T-cell (primary cell): ENCODE measurements at places on chromosomes 3 and 15. TPM values are rescaled to one million over a fixed set of nuclear protein-coding genes. Genes with fewer than 3 reads are reported as not detected.

DNA sequence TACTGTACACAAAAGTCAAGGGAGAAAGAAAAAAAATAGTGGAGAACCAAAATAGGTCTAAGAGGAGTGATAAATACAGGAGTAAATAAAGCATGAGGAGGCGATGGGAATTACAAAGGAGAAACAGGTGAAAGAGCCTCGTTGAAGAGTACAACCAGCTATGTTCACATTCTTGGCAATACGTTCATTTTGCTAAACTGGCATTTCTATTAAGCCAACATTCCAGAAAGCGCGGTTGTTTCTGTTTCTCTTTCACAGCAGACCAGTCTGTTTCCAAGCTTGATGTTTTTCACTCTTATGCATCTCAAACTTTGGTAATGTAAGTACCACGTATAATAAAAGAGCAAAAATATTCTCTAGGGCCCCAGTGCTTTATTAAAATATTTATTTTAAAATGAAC lies 74.5 kb downstream of the NSUN3 start:
- no peaks in the 10 kb centered on the region for H3K4me1 ChIP-seq
- H3K27ac ChIP-seq = no peak overlapping the region
- peaks cover 3% of the 10 kb centered on the region for H3K27me3 ChIP-seq

DNA sequence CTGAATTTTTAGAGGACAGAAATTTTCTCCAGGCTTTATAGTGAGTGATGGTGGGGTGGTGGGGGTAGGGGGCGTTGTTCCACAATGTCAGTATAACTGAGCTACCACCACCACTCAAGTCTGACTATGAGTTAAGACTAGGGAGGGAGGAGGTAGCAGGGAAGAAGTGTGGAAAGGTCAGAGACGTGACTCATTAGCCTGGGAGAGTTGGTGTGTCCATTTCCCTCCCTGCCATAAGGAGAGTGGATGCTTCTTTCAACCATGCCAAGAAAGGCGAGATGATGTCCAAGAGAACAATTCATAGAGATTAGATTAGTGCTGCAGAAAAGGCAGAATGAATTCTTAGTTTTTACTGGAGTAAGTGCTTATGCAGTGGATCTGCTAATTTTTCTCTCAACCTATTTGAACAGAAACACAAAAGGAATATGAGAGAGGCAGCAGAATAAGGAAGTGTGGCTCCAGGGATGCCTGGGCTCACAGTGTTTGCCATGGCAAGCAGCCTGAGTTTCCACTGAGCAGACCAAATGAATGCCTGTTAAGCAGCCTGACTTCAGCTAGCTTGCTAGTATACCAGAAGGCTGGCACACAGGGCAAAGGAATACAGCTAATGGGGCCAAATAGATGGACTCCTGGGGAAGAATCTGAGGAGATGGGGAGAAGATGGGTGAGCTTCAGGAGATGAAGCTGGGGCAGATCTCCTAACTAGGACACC lies 708.9 kb downstream of the NTRK3 start:
- H3K36me3 ChIP-seq = no peaks in the 10 kb centered on the region
- H3K27me3 ChIP-seq = no peaks in the 10 kb centered on the region
- H3K27ac ChIP-seq = no peak overlapping the region
- no peaks in the 10 kb centered on the region for H3K4me1 ChIP-seq

- H3K4me3 ChIP-seq = no peak overlapping the region
- no peak overlapping the region for H3K27ac ChIP-seq
- DNase-seq = no peak
- H3K36me3 ChIP-seq = no peaks in the 10 kb centered on the region
- no peaks in the 10 kb centered on the region for H3K27me3 ChIP-seq
Measured at GRCh38 chr15:90051874-90052273, 50.4 kb downstream of the IDH2 start.

DNA sequence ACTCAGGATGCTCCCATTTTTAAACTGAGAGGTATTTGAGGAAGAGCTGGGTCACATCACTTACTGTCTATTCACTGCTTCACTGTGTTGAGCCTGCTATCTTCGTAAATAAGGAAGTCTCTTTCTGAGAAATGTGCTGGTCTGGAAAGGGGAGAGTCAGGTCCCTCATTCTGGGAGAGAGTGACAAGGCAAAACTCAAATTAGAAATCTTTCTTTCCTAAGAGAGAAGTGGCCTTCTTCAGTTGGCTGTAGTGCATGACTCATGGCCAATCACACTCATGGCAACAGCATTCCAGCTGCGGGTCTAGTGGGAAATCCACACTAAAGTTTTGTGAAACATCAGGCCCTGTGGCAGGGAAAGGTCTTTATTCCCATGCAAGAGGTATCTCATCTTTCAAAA lies 11.5 kb upstream of the TIMP4 start:
- no peaks in the 10 kb centered on the region for H3K4me1 ChIP-seq
- DNase-seq = no peak
- no peak overlapping the region for H3K27ac ChIP-seq
- no peaks in the 10 kb centered on the region for H3K27me3 ChIP-seq
- H3K4me3 ChIP-seq = no peak overlapping the region
- H3K36me3 ChIP-seq = no peaks in the 10 kb centered on the region

- H3K27ac ChIP-seq = peak overlapping the region; percentile 83
- DNase-seq = no peak
- H3K36me3 ChIP-seq = no peaks in the 10 kb centered on the region
- H3K27me3 ChIP-seq = no peaks in the 10 kb centered on the region
- no peak overlapping the region for H3K4me3 ChIP-seq
- H3K4me1 ChIP-seq = peaks cover 74% of the 10 kb centered on the region
Measured at GRCh38 chr3:52240886-52241370, 2.0 kb upstream of the TWF2 start.

The GPR156 gene
- total RNA-seq = not detected

GRCh38 chr15:40282869-40283614 lies at the start of gene ANKRD63:
Gene ANKRD63 (minus strand): TSS chr15:40283064. CDS start chr15:40282586, 478 bp downstream.
- peaks cover 12% of the 10 kb centered on the region for H3K36me3 ChIP-seq
- peak; percentile 52 for DNase-seq
- H3K4me1 ChIP-seq = peaks cover 28% of the 10 kb centered on the region

The DLEC1 gene
- total RNA-seq = 17.8 TPM

The ULK4 gene
- total RNA-seq = 17.5 TPM

DNA sequence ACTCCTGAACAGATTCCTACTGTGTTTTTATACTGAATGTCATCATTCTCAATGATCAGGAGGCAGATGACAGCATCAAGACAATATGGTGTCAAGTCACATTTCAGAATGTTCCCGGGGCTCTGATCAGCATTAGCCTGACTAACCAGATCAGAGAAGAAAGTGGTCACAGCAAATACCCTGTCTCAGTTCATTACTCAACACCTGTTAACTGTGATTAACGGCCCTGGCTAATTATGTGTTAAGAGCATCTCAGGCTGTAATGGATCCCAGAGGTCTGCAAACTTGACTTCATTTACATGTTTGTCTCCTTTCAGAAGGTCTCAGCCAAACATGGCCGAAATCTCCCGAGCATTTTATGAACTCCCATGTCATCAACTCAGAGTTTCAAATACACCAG lies 833.7 kb downstream of the FHIT start:
- H3K4me1 ChIP-seq = no peaks in the 10 kb centered on the region
- H3K36me3 ChIP-seq = no peaks in the 10 kb centered on the region
- DNase-seq = no peak
- no peak overlapping the region for H3K4me3 ChIP-seq

DNA sequence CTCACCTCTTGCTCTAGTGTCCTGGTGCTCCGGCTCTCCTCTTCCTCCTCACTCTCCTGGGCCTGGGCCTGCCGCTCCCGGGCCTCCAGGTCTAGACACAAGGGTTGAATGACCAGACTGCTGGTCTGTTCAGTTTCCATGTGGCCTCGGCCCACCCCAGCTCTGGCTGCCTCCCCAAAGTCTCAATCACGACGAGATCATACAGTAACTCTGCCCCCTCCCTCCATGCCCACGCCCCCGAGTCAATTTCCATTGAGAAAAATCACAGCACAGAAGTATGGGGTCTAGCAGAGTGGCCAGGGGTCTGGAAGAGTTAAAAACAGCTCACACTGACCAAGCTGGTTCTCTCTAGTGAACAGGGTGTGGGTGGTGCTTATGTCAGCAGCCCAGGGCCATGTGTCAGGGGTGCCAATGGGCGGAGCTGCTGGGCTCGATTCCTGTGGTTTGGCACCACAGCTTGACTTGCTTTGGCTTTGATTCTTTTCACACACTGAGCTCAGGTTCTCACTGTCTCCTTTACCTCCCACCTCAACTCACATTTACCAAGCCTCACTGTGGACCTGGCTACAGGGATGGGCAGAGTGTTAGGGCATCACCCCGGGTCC lies 6.9 kb downstream of the C15orf62 start:
- H3K27me3 ChIP-seq = no peaks in the 10 kb centered on the region
- DNase-seq = peak; percentile 70
- peak overlapping the region; percentile 10 for H3K27ac ChIP-seq
- H3K36me3 ChIP-seq = peaks cover 14% of the 10 kb centered on the region
- no peak overlapping the region for H3K4me3 ChIP-seq
- H3K4me1 ChIP-seq = peaks cover 16% of the 10 kb centered on the region

The ETV5 gene
- total RNA-seq = not detected

DNA sequence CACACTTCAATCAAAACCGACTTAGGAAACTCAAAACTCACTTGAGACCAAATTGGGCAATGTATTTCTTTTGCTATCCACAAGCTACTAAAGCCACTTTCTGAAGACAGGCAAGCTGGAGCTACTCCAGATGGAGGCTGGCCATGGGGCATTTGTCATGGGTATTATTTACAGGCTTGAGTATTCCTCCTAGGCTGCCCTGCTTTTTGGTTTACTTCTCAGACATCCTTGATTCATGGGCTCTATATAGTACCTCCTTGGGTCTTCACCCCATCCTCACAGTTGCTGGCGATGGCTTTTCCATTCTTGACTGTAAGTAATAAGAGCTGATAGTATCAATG lies 18.6 kb upstream of the SYNM start:
- DNase-seq = no peak
- H3K27ac ChIP-seq = no peak overlapping the region
- no peaks in the 10 kb centered on the region for H3K27me3 ChIP-seq
- H3K36me3 ChIP-seq = no peaks in the 10 kb centered on the region

DNA sequence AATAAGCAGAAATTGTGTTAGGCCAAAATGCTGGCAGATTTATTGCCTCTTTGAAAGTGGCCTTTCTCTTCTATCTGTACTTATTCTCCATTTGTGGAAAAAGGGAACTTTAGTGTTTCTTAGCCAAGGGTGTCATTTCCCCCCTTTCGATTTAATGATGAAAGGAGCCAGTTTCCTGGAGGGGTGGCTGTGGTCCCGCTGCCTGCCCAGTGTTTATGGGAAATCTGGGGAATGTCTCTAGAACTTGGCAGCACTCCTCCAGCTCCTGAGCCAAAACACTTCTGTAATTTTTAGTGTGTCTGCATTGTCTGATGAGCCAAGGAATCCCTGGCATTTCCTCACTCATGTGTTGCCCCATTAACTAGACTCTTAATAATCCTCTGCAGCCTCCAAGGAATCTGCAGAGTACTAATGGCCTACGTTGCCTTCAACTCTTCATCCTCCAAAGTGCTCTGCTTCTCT lies 448.8 kb downstream of the GRM7 start:
- H3K27me3 ChIP-seq = no peaks in the 10 kb centered on the region
- no peak for DNase-seq
- H3K36me3 ChIP-seq = no peaks in the 10 kb centered on the region
- no peak overlapping the region for H3K4me3 ChIP-seq

DNA sequence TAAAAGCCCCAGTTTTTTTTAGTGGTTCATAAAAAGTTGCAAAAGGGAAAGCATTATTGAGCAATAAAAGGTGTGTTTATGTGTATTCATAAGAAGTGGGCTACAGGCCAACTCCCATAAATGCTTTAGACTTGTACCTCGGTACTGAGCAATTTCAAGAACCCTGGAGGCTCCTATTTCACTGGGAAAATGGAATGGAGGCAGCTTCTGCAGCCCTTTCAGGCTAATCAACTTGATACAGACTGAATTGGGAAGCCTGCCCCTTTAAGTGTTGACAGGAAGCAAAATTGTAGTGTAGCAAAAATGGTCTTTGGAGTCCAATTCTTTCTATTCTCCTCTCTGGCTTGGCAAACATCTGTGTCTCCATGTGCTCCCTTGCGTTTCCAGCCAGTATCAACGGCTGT lies 118.8 kb downstream of the ECT2 start:
- no peaks in the 10 kb centered on the region for H3K27me3 ChIP-seq
- no peaks in the 10 kb centered on the region for H3K36me3 ChIP-seq
- H3K27ac ChIP-seq = no peak overlapping the region
- H3K4me3 ChIP-seq = no peak overlapping the region
- DNase-seq = no peak

The CX3CR1 gene
- 5.8 TPM for total RNA-seq
